Testis (tissue), 5 donors: ENCODE measurements at places on chromosomes 13 and 19.

GRCh38 chr19:788686-788982 is 8.6 kb upstream of the PTBP1 start:
- no peak overlapping the region for H3K4me3 ChIP-seq
- H3K27me3 ChIP-seq, result no peaks in the 10 kb centered on the region
- peaks cover 10% of the 10 kb centered on the region for H3K4me1 ChIP-seq

GRCh38 chr19:10207026-10207425 is 12.3 kb upstream of the DNMT1 start:
- no peaks in the 10 kb centered on the region for H3K27me3 ChIP-seq
- H3K4me1 ChIP-seq, result no peaks in the 10 kb centered on the region
- H3K36me3 ChIP-seq, result no peaks in the 10 kb centered on the region
- no peak overlapping the region for H3K27ac ChIP-seq

DNA sequence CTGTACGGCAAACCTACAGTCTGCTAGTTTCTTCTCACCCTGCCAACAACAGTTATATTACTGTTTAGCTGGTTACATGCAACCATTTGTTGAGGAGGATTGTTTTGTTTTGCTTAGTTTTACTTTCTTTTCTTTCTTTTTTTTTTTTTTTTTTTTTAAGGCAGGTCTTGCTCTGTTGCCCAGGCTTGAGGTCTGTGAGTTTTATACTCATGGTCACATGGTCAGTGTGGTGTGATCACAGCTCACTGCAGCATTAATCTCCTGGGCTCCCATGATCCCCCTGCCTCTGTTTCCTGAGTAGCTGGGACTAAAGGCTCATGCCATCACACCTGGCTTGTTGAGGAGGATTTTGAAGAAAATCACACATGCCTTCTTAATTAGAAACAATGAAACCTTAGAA is 505.6 kb downstream of the GPC5 start:
- H3K36me3 ChIP-seq, result no peaks in the 10 kb centered on the region
- H3K4me3 ChIP-seq, result no peak overlapping the region
- no peak overlapping the region for H3K27ac ChIP-seq
- H3K27me3 ChIP-seq, result no peaks in the 10 kb centered on the region
- H3K4me1 ChIP-seq, result no peaks in the 10 kb centered on the region

DNA sequence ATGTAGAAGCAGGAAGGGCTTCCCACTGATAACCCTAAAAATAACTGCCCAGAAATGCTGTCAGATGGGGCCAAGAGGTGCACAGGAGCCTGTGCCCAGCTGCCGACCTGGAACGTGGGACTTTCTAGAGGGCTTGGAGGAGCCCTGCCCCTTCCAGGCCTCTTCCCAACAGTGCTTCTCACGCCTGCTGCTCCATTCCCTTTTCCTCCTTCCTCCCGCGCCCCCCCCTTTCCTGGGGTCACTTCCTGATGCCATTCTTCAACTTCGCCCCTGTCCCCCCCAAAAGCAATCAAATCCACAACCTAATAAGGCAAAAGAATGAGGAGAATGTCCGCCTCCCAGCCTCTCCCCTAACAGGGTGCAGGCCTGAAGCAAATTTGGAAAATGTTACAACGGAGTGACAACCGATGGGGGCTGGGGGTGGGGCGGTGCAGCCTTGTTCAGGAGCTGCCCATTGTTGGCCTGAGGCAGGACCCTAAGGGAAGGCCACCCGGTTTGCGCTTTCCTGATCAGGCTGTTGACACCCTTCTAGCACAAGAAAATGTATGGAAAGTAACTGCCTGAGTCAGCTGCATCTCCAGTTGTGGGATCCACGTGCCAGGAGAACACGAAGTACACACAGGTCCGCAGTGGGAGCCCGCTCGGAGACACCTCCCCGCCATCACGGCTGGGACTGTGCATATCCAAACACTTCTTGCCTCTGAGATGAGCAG is 18.7 kb downstream of the ACTN4 start:
- peaks cover 65% of the 10 kb centered on the region for H3K4me1 ChIP-seq
- H3K27me3 ChIP-seq, result no peaks in the 10 kb centered on the region
- H3K4me3 ChIP-seq, result no peak overlapping the region
- peak overlapping the region; percentile 70 for H3K27ac ChIP-seq
- no peak for DNase-seq

DNA sequence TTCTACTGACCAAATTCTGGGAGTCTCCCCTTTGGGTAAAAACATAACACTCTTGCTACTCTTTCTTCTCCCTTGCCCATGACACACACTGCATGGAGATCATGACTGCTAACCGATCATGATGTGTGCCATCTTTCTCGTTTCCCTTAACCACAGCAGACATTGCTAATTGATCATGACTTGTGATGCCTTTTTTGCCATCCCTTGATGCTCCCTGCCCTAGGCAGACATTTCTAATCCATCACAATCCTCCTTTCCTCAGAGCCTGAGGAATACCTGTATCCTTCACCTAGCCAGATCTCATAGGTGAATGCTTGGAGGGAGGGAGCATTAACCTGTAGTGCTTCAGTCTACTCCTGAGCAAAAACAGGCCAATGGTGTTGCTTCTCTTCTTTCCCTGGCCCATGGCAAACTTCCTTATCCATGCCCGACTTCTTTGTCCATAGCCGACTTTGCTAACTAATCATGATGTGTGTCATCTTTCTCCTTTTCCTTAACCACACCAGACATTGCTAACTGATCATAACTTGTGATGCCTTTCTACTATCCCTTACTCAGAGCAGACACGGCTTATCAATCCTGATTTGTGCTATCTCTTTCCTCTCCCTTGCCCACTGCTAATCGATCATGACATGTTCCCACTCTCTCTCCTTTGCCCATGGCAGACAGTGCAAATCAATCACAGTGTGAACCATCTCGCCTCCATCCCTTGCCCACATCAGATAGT is 17.7 kb downstream of the NUMBL start:
- H3K27me3 ChIP-seq, result no peaks in the 10 kb centered on the region
- no peaks in the 10 kb centered on the region for H3K36me3 ChIP-seq
- no peak overlapping the region for H3K4me3 ChIP-seq
- no peak overlapping the region for H3K27ac ChIP-seq

DNA sequence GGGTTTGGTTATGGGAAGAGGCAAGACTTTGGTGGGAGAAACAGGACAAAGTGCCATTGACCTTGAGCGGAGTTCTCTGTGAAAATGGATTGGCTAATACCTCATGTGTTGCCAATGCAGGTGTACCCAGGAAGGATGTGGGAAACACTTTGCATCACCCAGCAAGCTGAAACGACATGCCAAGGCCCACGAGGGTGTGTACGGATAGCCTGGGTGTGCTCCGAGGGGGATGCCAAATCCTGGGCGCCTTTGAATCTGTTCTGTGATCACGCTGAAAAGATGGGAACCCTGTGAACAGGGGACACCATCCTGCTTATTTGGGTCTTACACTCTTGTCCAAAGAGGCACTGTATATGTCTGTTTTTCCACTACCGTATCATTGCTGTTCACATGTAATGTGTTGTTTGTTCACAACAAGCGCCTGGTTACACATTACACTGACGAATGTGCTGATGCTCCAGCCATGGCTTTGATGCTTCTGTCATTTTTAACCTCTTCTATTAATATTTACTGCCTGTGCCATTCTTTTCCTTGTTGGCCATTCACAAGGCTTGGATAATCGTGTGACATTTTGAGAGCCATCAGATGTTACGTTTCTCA is 8.3 kb downstream of the GTF3A start:
- H3K36me3 ChIP-seq, result no peaks in the 10 kb centered on the region
- no peak overlapping the region for H3K4me3 ChIP-seq
- H3K4me1 ChIP-seq, result no peaks in the 10 kb centered on the region

DNA sequence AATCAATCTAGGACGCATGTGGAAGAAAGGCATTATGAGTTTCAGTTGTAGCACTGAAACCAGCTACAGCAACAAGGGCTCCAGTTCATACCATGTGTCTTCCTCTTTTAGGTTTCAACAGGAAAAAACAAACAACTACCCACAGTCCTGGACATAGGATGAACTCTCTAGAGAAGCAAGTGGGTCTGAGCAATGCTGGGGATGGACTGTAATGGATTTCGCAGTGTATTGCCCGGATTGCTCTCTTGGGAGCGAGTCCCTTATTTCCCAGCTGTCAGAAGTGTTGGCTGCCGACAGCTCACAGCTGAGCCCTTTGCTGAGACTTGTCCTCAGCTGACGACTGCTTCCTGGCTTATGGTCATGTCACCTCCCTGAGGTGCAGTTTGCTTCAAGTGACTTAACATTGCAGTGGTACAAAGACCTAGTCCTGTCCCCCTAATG is 12.1 kb upstream of the MYCBP2 start:
- H3K36me3 ChIP-seq, result no peaks in the 10 kb centered on the region
- no peak overlapping the region for H3K4me3 ChIP-seq
- no peak for DNase-seq
- no peak overlapping the region for H3K27ac ChIP-seq
- no peaks in the 10 kb centered on the region for H3K4me1 ChIP-seq
- no peaks in the 10 kb centered on the region for H3K27me3 ChIP-seq
